ENCODE measurements at places on chromosomes 4 and X.

DNA sequence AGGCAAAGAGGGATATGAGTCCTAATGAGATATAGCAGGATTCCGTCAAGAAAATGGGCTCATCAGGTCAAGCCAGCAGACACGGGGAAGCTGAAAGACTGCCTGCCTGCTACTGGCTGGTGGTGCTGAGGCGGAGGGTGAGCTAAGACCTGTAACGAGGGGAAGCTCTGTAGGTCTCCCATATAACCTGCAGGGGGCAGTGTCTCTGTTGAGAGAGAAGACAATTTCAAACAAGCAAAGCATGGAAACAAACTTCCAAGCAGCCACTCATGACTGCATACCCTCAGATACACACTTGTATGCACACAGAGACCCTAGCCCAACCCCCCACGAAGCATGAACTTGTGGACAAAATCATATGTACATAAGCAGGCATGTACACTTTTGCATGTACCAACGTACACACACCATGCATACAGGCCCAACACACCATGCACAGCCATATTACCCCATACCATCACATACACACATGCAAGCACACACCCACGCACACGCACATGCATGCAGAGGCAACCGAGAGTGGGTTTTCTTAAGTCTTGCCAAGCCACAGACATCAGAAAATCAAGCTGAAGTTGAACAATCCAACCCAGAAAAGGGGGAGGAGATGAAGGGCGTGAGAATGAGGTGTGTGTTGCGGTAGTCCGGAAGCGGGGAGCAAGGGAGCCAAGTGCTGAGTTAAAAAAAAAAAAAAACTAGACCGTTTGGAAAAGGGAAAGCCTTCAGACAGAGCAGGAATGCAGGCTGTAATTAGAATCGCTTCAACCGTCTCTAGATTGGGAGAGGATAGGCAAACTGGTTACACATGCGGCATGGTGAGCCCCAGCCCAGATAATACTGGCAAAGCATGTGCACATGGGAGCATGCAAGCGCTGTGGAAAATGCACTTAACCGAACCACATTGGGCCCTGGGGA is 71.0 kb downstream of the PJA1 start:
- DNase-seq: peak; percentile 2

DNA sequence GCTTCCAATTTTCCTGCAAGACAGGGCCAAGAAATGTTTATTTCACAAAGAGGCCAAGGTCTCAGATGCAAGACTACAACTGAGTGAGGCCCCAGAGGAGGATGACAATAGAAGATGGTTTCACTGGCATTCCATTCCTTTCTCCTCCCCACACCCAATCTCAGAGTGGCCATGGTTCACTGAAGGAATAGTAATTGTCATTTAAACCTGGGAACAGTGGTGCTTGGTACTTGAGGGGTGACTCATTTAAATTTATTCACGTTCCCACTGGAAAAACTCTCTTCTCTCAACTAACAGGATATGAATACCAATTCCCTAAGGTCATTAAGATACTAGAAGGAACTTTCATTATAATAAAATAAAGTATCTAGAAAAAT is 35.3 kb upstream of the CXCL8 start:
- no peak for DNase-seq

GRCh38 chr4:152935143-152935542 is 980 bp upstream of the FHDC1 start:
- no peak for DNase-seq

DNA sequence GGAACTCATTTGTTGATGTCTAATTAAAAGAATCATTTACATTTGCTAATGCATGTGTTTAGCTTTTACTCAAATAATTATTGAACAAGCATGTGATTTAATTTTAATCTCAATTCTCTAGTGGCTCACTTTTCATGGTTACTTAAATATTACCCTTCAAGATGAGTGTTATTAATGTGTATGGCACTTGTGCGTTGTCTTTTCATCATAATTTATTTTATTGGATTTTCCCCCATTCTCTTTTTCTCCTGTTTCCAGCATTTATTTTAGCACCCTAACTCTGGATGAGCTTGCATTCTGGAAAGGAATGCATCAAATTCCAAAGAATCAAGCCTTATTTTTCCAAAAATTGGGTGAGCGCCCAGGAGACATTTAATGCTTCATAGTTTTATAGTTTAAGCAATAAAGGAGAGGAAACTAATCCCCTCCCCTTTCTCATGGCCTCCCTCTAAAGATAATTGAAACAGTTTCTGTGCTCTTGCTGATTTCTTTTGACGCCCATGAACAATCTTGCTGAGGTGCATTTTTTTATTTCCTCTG is 191.1 kb upstream of the FAT4 start:
- DNase-seq: no peak

DNA sequence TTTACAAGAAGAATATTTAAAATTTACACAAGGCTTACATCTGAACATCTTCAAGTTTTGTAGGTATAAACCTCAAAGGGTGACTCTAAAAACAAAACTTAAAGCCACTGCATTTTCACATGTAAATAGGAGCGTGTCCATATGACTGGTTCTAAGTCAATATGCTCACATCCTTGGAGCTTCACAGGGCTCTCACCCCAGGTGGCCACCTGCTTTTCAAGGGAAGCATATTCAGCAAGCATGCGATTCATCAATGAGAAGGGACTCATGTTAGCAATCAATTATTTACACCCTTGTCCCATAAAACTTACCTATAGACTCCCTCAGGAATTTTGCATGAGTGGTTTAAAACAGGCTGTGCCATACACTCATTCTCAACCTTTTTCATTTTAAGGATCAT is 17.8 kb upstream of the KLHL34 start:
- no peak for DNase-seq

DNA sequence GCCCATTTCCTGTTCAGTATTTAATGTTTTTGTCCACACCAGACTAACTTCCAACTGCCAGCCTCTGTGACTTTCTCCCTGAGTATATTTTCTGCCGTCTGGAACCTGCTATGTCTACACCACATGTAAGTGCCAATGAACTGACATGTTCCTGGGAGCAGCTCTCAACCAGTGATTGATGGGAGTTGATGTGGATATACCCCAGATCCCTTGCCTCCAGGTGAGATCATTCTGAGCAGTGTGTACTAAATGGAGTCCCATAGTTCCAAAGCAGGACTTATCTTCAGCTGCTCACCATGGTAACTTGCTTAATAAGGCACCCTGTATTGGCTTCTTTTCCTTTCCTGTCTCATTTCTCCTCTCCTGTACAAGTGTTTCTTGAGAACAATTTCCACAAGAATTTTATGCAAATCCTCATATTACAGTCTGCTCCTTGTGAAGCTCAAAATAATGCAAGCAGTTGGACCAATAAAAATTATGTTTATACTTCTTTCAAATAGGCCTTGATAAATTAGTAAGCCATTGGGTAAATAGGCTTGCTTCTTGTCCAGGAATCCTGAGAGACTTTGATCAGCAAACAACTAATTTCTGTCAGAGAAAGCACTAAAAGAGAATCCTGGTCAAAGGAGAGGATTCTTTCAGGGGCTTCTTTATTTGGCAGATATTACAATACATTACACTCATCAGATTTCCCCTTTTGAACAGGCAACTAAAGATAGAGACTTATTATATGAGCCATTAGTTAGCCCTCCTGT is 911.7 kb upstream of the NDST4 start:
- DNase-seq: no peak

DNA sequence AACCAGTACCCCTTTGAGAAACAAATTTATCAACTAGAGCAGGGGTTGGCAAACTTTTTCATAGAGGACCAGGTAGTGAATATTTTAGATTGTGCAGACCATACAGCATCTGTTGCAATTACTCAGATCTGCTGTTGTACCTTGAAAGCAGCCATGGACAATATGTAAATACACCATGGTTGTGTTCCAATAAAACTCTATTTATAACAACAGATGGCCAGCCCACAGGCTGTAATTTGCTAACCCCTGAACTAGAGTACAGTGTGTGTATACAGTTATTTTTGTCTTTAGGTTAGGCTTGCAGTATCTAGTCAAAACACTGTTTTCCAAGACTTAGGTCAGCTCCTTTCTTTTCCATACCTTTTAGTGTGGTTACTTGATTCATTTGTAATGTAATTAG is 54.4 kb downstream of the PHKA1 start:
- no peak for DNase-seq

DNA sequence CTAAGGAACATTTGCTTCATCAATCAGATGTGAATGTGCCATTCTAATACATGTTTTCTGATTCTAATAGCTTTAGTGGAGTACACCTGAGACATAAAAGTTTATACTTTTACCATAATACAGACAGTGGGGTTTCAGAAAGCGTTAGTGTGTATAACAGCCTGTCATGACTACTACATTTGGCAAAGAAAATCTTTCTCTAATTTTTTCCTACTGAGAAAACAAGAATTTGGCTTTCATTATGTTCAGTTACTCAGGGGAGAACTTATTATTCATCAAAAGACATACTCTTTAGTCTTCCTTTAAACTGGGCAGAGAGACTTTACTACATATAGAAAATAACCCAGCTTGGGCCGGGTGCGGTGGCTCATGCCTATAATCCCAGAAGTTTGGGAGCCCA is 104.9 kb downstream of the PCDH18 start:
- no peak for DNase-seq

DNA sequence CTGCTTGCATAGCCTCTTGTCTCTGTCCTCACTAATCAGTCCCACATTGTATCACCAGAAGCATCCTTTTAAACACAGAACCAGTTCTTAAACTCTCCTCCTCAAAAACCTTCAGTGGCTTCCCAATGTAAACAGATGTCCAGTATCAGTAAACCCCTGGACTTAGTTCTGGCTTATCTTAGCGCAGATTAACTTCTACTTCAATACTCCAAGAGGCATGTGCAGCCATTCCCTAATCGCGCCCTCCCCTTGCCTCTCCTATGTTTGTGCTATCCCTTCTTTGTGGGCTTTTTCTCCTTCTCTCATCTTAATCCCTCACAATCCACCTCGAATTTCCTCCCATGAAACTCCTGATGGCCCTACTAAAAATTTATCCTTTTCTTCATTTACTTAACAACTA is 193.8 kb downstream of the FBXO8 start:
- DNase-seq: no peak

- no peak for DNase-seq
These were observed at the start of gene YIPF7 for GRCh38 chr4:44651425-44651824. Gene YIPF7, minus strand, starts transcription at chr4:44651625. Its CDS starts 1,525 bp downstream, at chr4:44650100.

DNA sequence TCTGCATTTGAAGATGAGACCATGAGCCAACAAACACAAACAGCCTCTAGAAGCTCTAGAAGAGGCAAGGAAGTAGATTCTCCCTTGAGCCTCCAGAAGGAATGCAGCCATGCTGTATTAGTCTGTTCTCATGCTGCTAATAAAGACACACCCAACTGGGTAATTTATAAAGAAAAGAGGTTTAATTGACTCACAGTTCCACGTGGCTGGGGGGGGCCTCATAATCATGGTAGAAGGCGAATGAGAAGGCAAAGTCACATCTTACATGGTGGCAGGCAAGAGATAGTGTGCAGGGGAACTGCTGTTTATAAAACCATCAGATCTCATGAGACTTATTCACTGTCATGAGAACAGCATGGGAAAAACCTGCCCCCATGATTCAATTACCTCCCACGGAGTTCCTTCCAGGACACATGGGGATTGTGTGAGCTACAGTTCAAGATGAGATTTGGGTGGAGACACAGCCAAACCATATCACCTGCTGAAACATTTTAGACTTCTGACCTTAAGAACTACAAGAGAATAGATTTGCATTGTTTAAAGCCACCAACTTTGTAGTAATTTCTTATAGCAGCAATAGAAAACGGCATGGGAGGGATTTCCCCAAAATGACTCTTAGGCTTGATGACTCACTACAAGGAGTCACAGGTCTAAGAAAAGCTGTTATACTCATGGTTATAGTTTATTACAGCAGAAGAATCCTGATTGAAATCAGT is 284.4 kb upstream of the SFRP2 start:
- no peak for DNase-seq

GRCh38 chr4:5952975-5953951 is 60.4 kb upstream of the CRMP1 start:
- DNase-seq: no peak

DNA sequence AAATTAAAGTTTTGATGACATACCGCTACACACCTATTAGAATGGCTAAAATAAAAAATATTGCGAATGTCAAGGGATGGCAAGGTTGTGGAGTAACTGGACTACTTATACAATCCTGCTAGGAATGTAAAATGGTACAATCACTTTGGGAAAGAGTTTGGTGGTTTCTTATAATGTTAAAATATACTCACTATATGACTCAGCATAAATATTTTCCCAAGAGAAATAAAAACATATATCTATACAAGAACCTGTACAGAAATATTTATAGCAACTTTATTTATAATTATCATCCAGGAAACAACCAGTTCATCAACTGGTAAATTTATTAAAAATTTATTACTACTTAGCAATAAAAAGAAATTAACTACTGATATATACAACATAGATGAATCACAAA is 89.7 kb downstream of the SLC10A7 start:
- DNase-seq: no peak

- no peak for DNase-seq
These were observed 43.7 kb downstream of the SAT1 start for GRCh38 chrX:23826653-23827052.

DNA sequence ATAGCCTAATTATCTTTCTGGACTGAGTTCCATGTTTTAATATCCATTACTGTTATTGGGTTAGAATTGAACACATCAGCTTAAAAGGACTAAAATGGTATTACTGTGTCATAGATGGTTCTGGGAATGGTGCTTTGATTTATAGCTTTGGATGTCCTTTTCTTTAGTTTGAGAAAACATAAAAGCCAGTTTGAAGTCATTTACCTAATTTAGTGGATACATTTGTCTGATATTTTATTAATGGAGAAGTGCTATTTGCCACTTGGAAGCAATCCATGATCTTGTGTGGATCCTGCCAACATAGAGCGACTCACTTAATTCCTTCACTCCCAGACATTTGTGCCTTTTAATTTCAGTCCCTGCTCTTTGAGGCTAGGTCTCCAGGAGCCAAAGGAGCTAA is 212.4 kb upstream of the PACRGL start:
- DNase-seq: no peak

- no peak for DNase-seq
These were observed 19.8 kb upstream of the PDE5A start for GRCh38 chr4:119648398-119648797.

DNA sequence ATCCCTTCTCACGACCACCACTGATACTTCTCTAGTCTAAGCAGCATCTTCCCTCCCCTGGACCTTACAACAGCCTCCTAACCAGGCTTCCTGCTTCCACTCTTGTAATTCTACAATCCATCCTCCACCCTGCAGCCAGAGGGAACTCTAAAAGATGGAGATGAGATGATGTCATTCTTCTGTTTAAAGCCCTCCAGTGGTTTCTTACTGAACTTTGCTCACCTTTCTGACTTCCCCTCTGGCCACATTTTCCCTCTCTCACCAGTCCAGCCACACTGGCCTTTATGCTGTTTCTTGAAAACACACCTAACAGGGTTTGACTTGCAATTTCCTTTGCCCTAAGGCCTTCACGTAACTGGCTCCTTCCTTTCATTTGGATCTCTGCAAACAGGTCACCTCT is 191.4 kb upstream of the NHS start:
- no peak for DNase-seq

GRCh38 chrX:13046141-13046855 is 1.9 kb upstream of the FAM9C start:
- DNase-seq: no peak
